ENCODE measurements at places on chromosomes 3 and 15.

DNA sequence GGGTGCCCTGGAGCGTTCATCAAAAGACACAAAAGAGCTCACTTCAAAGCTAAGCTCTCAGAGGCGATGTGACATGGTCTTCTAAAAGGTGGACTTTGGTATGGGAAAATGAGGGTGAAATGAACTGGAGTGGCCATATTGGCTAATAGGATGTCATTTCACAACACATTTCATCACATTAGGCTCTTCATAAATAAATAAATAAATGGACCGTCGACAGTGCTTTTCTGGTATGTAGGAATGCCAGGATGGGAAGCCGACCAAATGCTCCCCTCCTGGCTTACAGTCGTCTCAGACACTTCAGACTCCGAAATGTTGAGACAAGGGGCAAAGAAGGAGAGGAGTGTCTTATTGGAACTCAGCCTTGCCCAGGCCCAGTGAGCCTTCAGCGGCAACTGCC, 383.0 kb downstream of the NTRK3 start:
- DNase-seq, result no peak

DNA sequence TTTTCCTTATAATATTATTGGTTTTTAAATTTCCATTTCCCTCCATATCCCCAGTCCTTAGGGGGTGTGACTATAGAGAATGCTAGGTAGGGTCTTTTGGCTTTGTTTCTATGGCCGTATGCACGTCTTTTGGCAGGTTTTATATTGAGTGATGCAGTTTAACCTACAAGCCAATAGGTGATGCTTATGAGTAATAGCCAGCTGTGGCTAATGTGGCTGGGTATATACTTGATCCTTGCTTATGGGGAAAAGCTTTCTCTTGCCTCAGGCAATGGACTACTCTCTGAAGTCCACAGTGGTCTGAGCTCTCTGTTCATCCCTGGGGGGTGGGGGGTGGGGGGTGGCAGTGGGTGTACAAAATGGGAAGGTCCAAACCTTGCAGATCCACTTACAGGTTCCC, 223.9 kb downstream of the MFSD1 start:
- DNase-seq, result no peak

DNA sequence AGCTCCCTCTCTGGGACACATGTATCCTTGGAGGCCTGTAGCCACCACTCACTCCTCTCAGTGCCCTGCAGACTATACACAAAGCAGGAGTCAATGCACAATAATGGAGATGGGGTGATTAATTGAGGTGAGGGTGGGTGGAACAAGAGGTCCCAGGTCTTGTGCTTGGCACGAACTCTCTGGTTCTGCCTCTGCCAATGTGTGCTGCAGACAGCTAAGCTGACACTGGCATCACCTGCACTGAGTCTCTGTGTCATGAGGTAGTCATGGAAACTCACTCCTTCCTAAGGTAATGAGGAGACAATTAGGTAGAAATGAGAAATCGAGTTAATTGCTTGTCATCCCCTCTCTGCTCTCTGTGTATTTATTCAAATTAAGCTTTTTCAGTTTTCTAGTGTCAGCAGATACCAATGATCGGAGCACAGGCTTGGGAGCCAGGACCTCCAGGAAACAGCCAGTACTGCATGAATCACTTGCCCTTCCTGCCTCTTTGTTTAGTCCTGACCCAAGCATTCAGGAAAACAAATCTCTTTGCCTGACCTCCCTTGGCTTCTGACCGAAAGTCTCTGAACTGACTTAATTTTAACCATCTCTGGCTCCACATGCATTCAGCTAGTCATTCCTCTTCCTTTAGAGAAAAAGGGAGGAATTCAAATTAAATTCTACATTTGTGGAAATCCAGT, 56.7 kb downstream of the DRD3 start:
- peak; percentile 8 for DNase-seq

DNA sequence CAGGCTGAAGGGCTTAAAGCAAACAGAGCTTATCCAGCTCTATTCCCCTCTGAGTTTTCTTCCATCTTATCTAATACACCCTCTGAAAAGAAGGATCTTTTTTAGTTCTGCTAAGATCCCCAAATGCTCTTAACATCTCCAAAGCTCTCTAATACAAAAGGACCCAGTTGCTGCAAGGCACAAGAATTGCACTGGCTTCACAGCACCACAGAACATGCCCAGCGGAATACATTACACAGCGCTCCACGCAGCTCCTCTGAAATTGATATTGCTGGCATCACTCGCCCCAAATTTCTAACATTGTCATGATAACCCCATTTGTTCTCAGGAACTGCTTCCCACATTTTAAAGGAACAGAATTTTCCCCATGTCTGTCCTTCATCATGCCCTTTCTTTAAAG, 210.1 kb downstream of the RORA start:
- DNase-seq, result no peak

DNA sequence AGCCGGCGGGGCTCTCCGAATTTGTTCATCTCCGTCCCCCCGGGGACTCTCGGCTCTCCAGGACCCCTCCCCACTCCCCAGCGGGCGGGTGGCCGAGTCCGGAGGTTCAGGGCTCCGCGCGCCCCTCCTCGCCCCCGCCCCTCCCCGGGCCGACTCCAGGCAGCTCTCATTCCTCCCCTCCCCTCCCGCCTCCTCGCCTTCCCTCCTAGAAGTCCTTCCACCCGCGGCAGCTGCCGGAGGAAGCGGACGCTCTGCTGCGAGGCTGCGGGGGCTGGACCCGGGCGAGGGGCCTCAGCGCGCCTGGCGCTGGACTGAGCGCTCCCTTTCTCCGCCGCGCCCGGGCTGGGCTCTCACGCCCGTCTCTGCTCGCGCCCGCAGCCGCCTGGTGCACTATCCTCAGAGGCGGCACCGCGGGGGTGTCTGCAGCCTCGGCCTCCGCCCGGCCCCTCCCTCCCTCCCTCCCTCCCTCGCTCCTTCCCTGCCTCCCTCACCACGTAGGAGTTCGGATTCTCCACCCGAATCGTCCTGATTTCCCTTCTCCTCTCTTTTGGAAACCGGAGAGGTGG, at the start of gene ROBO2:
TSS of gene ROBO2 (plus strand) at position 494 of the 566 bp plus-strand sequence. CDS start 687 bp downstream, outside the sequence.
- peak; percentile 81 for DNase-seq

DNA sequence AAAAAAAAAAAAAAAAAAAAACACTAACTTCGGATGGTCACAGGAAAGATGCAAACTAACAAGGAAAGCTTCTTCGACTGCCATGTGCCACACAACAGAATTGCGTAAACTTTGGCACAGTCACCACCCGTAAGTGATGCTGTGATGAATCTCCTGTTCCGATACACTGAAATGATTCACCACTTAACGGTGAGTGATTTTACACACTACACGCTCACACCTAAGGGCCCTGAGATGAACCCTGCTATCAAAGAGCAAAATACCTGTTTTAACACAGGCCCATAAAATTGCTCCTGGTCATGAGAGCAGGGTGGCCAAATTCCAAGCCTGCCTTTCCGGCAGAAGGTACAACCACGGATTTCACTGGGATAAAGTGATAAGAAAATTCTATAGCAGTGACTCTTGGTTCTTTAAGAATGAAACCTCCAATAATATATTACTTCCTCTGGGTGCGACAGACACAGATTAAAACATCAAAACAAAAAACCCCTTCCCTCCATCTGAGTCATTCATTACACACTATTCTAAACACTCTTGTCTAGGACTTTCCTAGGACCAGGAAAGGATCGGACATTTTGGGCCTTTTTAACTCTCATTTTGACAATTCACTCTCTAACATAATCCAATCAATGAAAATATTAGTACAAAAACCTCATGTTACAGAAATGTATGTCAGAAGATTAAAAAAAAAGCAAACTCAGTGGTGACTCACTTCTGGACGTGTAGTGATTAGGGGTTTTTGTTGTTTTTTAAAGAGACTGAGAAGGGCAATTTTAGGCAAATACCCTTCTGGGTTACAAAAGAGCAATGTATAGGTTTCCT, 28.3 kb downstream of the LRIG1 start:
- no peak for DNase-seq

DNA sequence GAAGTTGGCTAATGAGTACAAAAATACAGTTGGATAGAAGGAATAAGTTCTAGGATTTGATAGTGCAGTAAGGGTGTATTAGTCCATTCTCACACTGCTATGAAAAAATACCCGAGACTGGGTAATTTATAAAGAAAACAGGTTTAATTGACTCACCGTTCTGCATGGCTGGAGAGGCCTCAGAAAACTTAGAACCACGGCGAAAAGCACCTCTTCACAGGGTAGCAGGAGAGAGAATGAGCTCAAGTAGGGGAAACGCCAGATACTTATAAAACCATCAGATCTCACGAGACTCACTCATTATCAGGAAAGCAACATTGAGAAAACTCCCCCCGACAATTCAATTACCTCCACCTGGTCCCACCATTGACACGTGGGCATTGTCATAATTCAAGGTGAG, 483.3 kb downstream of the TUSC7 start:
- no peak for DNase-seq

DNA sequence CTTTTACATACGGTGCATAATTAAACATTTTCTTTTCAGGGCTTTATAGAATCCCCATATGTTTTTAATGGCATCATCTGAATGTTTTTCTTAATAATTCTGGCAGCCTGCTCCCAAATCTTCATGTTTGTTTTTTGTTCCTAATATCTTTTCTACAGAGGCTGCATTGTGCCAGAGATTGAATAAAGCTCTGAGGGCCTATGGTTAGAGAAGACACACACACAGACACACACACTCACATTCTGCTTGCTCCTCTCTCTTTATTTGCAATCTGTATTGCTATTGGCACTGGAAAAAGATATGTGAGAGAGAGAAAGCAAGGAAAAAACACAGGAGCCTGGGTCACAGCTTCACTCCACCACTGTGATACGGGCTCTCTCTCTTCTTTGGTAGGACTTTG, 136.0 kb downstream of the MECOM start:
- no peak for DNase-seq

DNA sequence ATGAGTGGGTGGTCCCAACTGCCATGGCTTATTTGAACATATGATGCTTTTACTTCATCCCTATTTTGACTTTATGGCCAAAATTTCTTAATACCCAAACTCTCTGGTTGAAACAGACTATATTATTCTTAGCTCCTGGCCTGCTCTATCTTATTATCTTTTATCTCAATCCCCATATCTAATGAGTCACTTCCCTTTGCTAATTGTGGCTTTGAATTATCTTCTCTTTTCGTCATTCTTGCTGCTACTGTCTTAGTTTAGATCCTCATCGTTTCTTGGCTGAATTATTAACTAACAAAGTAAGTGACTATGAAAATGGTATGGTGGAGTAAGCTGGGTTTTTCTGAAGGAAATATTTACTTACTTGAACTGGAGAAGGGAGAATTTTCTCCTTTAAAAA, 28.2 kb upstream of the DNAJC19 start:
- no peak for DNase-seq

- DNase-seq, result no peak
Measured at GRCh38 chr3:186235554-186235953, 126.5 kb downstream of the DGKG start.

DNA sequence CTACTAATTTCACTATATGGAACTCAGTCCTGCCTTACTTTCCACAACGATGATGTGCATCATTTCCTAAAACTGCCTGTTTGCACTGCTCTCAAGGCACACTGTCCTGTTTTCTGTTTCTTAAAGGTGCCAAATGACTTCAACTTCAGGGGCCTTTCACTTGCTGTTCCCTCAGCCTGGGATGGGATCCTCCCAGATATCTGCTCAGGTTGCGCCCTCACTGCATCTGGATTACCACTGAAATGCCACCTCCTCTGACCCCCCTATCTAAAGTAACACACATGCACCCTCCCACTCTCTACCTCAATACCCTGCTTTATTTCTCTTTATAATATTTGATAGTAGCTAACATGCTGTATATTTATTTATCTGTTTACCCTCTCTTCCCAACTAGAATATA, 123.8 kb upstream of the CMC1 start:
- no peak for DNase-seq

GRCh38 chr3:163919154-163919553, 1159.1 kb downstream of the SI start:
- no peak for DNase-seq

DNA sequence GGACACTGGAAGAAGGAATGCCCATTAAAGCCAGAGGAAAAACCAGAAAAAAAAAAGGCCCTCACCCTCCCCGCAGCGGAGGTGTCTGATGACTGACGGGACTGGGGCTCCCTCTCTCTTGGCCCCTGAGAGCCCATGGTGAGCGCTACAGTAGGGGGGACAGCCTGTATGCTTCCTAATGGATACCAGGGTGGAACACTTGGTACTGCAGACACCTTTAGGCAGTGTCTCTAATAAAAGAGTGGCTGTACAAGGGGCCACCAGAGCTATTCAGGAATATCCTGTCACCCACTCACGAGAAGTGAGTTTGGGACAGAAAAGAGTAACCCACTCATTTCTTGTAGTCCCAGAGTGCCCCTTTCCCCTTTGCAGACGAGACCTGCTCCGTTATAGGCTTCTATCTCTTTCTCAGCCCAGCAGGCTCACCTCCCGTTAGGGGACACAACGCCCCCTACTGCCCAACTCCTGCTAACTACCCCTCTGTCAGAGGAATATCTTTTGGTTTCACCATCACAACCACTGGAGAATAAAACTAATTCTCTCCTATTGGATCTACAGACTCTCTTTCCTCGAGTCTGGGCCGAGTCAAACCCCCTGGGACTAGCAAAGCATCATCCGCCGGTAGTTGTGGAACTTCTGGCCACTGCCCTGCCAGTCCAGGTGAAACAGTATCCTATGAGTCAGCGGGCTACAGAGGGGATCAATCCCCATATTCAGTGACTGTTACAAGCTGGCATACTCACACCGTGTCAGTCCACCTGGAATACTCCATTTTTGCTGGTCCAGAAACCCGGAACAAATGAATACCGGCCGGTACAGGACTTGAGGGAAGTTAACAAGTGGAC, 40.8 kb downstream of the ZBTB11 start:
- DNase-seq, result no peak

GRCh38 chr15:43954181-43954621, 127.4 kb downstream of the WDR76 start:
- no peak for DNase-seq

DNA sequence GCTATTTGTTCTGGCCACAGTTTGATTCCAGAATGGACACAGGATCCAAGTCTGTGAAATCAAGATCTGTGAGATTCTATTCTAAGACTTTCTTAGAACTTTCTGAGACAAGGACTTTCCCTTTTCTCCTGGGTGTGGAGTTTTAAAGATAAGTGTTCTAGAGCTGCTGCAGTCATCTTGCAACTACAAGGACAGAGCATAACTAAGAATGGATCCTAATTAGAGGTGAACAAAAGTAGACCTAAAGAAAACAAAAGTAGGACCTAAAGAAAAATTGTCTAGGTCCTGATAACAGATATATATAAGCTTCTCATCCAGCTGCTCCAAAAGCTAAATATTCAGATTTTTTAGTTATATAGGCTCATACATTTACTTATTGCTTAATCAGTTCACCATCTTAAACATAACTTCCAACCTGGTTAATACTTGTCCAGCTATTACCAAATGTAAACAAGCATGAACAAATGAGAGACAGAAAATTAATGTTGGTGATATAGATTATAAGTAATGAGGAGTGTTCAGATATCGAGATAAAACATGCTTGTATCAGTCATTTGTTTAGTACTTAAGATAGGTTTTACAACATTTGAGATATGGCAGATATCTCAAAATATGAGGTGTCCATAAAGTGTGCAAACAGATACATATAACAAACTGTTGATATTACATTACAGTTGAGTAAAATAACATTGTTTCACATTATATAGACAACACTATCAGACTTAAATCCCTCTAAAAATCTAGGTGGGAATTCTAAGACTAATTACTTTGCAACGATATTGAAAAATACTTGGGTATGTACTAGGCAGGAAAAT, 75.1 kb downstream of the CD200 start:
- DNase-seq, result no peak

Data from umbilical cord (tissue), 2 donors.